ENCODE measurements at places on chromosomes 4 and X.

GRCh38 chr4:156774422-156774821, 197.2 kb downstream of the PDGFC start:
- DNase-seq: peak; percentile 79

DNA sequence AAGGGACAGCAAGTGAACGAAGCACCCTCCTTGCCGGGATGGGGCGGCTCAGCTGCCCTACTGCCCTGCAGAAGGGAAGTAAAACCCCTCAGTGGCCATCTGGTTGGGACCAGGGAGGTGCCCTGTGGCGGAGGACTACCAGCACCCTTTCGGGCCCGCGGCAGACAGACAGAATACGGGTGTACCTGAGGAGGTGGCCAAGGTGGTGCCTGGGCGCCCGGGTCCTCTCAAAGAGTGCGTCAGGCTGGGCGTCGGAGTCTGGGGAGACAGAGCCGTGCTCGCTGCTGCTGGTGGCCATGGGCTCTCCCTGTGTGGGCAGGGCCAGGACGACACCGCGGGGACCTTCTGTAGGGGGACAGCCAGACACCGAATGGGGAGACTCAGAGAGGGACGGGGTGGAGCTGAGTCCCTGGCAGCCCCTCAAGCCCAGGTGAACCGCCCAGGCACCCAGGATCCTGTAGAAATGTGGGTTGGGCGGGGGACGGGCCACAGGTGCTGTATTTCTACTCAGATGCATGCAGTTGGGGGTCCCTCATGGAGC, 29.7 kb downstream of the PDHA1 start:
- DNase-seq: no peak

GRCh38 chr4:168839758-168840391, 170.2 kb downstream of the CBR4 start:
- no peak for DNase-seq

- peak; percentile 9 for DNase-seq
Measured at GRCh38 chrX:148043271-148043855, 62.2 kb downstream of the FMR1NB start.

GRCh38 chrX:44105228-44105913, 132.2 kb upstream of the NDP start:
- DNase-seq: no peak

DNA sequence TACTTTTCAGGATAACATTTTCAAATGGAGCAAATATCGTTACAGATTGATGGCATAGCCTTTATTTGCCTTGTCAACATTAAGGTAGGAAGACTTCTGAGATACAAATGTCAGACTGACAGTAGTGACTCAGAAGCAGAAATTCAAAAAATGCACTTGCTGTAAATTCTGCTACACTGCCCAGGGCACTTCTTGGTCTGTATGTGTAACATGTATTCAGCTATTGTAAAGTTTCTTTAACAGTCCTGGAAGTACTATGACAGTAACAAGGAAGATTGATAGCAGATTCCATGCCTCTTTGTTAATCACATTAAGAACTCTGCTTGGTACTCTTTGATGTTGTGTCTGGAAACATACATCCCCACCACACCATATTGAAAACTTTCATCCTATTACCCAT, 69.6 kb upstream of the PCDH18 start:
- DNase-seq: no peak

DNA sequence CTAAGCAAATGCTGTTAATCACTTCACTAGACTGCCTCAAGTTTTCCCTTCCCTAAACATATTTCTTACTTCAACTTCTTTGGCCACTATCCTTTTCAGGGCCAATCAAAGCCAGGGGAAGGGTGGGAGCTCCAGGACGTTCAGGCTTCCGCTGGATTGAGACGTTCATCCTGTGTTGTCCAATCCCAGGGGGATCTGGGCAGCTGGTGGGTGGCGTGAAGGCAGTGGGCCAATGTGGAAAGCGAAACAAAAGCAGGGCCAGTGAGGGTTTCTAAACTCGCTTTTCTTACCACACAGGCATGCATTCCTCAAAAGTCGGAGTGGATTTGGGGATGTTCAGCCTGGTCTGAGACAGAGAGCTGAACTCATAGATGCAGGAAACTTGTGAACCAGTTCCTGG, 7.6 kb downstream of the CXCL13 start:
- no peak for DNase-seq

- no peak for DNase-seq
Measured at GRCh38 chrX:98755912-98756311, 1654.2 kb downstream of the PCDH19 start.

- no peak for DNase-seq
Measured at GRCh38 chrX:40877887-40878286, 142.5 kb upstream of the MED14 start.

DNA sequence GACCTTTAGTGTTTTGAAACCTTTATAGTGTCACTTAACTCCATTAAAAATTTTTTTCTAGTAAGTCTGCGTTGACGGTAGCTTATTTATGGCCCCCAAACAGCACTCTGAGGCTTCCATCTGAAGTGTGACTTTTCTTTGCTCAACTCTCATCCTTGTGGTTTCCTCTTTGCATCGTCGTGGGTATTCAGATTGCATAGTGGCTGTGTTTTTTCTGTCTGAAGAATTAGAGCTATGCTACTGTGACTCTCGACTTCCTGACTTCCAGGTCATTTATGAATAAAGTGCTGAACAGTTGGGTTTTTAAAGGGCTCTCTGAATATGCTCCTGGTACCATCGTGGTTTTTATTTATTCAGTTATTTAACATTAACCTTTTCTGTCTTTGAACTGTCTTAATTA, 44.9 kb downstream of the JADE1 start:
- DNase-seq: no peak

GRCh38 chr4:80125252-80126177, 52.5 kb upstream of the ANTXR2 start:
- peak; percentile 27 for DNase-seq

DNA sequence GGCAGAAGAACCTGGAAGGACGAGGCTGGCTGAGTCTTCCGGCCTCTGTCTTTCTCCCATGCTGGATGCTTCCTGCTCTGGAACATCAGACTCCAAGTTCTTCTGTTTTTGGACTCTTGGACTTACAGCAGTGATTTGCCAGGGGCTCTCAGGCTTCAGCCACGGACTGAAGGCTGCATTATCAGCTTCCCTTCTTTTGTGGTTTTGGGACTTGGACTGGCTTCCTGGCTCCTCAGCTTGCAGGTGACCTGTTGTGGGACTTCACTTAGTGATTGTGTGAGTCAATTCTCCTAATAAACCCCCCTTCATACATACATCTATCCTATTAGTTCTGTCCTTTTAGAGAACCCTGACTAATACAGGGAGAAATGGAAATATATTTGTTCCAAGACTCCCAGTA, 265.8 kb downstream of the PCDH18 start:
- no peak for DNase-seq

DNA sequence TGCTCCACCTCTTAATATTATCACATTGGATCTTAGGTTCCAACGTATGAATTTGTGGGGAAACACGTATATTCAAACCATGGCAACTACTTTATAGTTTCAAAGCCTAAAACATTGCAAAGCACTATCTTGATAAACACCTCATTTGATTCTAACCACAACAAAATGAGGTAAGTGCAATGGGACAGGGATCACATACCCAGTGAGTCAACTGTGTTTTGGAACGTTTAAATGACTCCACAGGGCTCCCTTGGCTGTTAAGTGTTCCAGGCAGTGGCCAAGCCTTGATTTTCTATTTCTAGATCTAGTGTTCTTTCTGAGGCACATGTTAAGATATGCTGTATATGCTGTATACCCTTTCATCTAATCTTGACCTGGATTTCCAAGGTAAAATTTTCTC, 54.5 kb upstream of the C1QTNF7 start:
- DNase-seq: no peak

GRCh38 chr4:15385515-15385914, 42.3 kb upstream of the C1QTNF7 start:
- DNase-seq: no peak

- no peak for DNase-seq
Measured at GRCh38 chrX:100217547-100217946, 192.5 kb downstream of the PCDH19 start.

DNA sequence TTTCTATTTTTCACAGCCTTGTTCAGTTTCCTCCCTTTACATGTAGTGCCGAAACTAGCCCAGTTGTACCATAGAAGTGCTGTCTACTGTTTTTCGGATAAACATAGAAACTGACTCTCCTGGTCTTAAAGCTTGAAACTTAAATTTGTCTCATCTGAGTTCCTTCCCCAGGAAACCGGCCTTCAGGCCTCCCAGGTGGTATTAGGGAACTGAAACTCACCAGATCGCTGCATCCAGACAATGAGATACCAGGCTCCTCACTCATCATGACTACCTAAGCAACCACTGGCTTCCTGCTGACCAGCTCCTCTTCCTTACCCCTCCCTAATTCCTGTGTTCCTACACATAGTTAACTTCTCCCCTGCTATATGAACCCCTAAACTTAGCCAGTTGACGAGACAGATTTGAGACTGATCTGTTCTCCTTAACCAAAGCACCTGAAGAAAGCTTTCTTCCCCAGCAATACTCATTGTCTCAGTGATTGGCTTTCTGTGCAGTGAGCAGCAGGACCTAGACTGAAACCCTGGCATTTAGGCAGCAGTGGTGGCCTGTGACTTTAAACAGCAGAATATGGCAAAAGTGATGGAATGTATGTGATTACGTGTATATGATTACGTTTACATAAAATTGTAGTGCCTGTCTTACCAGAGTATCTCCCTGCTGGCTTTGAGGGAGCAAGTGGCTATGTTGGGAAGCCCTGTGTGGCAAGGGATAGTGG, 959.1 kb upstream of the LCORL start:
- no peak for DNase-seq

- DNase-seq: no peak
Measured at GRCh38 chrX:85244450-85245211, 840 bp downstream of the ZNF711 start.

DNA sequence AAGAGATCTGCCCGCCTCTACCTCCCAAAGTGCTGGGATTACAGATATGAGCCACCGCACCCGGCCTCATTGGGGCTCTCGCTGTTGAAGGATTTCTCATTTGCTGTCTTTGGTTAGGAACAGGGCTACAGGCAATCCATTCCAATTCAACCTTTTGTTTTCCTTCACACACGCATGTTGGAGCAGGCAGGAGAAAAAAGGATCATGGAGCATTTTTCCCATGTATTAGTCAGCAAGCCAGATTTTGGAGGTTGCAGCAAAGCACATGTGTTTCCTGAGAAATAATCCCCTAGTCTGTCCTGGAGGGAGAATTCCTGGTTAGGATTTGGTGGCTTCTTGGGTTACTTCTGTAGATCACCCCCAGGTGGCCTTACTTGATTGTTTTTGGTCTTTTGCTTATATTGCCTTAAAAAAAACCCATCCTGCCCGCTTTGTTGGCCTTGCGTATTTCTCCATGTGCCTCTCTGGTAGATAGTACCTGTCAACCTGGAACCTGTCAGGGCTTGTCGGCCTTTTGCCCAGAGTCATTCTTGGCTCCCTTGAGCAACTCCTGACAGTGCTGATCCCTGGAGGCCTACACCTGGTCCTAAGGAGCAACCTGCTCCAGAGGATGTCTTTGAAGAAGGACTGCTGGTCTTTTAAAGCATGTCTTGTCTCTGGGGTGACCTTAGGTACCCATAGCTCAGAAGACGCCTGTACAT, 82.4 kb upstream of the CLCN4 start:
- DNase-seq: no peak

GRCh38 chrX:19372547-19373331, 29.0 kb downstream of the PDHA1 start:
- no peak for DNase-seq

GRCh38 chr4:70715097-70715496, 6.7 kb upstream of the RUFY3 start:
- no peak for DNase-seq

DNA sequence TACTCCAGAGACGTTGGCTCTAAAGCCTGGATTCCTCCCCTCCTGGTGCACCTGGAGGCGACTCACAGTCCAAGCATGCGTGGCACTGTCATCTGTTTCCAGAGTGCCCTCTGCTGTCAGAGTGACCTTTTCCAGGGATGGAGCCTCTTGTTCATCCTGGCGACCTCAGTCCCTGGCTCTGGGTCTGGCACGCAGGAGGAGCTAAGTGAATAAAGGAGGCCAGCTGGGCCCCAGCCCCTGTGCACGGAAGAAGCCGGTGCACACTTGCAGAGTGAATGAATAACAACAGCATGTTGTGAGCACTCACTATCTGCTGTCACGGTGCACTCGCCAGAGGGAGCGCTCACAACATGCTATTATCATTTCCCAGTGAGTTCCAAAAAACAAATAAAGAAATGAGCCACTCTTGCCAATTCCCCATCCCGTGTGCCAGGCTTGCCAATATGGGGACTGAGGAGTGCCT, 27.8 kb upstream of the PSAPL1 start:
- peak; percentile 7 for DNase-seq

GRCh38 chr4:150008546-150008945, 69.7 kb upstream of the DCLK2 start:
- DNase-seq: no peak

- peak; percentile 24 for DNase-seq
Measured at GRCh38 chr4:144174401-144175067, 34.0 kb upstream of the GYPA start.

DNA sequence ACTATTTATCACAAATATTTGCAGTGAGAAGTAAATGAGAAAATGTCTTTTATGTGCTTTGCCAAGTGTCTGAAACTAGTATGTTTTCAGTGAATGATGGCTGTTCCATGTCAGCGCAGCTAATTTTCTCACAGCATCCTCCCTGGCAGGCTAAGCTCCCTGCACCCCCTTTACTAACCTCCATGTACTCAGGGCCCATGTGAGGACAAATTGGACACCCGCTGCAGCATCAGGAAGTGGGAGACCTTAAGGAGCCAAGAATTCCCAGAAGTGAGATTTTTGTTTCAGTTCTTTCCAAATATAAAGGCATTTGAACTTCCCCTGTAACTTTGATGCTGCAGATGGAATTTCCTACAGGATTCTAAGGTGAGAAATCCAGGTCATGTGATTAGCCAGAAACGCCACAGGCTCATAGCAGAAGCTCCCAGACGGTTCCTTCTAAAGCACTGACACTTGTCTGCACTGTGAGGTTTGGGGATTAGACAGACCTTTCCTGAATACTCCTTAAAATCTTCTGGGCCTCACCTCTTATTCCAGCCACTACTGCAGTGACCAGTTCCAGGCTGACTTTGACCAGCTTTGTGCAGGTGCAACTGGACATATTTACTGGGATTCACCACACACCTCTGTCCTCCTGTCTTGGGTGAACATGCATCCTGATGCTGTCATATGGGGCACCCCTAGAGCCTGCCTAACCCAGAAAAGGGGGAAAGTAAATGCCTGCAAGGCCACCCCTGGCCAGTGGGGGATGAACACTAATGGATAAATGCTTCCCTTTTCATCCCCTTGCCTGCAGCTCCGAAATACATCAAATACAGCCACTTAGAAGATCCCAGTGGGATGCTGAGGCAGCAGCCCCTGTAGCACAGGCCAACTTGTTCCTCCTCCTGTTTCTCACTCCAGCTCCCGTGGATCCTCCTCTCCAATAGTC, 45.9 kb downstream of the LGI2 start:
- no peak for DNase-seq

DNA sequence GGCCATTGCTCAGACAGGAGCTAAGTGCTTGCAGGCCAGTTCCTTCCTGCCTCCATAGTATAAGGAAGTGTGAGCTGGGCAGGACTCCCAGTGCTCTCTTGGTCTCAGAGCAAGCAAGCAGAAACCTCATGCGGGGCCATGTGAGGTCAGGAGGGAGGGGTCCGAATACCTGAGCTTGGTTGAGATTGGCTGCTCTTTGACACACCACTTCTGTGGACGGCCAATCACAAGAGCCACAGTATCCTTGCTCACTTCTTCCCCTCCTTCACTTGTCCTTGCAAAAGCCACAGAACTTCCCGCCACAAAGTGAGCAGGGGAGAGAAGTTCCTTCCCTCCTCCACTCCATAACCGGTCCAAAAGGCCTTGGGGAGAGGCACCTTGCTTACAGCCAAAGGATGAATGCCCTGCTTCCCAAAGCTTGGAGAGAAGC, 56.7 kb downstream of the PRPS1 start:
- DNase-seq: no peak

GRCh38 chr4:129668092-129668491, 572.1 kb downstream of the C4orf33 start:
- DNase-seq: no peak

All from GM04504 (cell line).